ENCODE measurements at places on chromosomes 1 and 21.

DNA sequence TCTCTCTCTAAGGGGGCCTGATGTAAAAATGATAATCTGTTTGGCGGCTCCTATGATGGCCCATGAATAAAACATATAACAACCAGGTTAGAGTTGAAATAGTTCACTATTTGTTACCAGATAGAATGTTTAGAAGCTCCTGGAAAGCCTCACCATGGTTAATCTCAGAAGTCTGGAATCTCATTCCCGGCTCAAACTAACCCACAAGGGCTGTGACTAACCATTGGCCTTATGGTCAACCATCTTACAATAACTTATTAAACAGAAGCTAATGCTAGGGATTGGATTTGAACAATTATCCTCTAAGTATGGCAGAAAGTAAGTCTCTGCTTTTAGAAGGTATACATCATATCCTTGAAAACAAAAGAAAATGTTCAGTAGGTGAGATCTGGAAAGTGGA, 134.1 kb upstream of the ADGRL2 start:
- no peak for DNase-seq

GRCh38 chr1:226653311-226653921, 85.7 kb downstream of the ITPKB start:
- DNase-seq = no peak

DNA sequence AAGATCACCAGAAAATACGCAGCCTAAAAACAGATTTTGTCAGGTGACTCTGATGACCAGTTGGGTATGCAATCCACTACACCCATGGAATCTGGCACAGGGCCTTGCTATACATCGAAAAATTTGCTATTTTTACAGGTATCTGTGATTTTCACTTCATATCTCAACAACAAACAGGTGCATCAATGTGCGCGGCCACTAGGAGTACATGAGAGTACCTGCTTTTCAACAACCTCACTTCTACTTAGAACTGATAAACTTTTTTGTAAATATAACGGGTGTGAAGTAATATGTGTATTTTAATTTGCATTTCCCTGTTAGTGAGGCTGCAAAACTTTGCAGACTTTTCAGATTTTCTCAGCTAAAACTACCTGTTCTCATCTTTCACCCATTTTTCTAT, 80.8 kb downstream of the SLC45A1 start:
- DNase-seq = no peak

GRCh38 chr1:19038732-19039131, 82.3 kb upstream of the IFFO2 start:
- no peak for DNase-seq

- no peak for DNase-seq
Observed at GRCh38 chr1:202750761-202751160, 40.5 kb upstream of the SYT2 start.

DNA sequence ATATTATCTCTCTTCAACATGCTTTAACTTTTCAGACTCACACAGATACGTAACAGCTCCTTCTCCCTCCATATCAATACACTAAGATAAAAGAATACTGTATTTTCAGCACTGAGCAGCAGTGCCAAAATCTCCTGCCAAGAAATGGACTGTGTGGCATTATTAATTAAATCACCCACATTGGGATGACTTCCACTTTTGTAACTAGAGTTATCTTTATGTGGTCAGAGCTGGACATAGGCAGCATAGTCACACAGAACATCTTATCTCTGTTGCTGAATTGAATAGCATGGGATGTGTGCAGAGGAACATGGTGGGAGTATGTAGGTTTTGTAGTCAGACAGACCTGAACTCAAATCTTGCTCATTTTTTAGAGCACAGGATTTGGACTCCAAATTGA, 41.4 kb upstream of the CACYBP start:
- no peak for DNase-seq

GRCh38 chr1:57142169-57142568, 176.4 kb upstream of the C8B start:
- no peak for DNase-seq

DNA sequence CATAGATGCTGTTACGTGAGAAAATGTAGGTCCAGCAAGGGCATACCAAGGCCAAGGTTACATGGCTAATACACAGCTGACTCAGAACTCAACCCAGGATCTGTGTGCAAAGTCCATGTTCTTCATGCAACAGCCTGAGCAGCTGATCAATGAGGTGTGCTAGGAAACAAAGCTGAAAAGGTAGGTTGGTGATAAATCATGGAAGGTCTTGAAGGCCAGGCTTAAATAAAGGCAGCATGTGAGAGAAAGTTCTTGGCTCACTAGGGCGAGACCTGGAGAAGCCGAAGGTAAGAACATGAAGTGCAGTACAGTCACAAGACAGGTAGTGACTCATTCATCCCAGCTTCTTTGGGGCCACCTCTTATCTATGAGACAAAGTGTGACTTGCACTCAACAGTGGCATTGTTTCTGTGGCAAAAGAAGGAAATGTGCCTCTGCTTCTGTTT, 33.4 kb downstream of the TLR5 start:
- DNase-seq = no peak

DNA sequence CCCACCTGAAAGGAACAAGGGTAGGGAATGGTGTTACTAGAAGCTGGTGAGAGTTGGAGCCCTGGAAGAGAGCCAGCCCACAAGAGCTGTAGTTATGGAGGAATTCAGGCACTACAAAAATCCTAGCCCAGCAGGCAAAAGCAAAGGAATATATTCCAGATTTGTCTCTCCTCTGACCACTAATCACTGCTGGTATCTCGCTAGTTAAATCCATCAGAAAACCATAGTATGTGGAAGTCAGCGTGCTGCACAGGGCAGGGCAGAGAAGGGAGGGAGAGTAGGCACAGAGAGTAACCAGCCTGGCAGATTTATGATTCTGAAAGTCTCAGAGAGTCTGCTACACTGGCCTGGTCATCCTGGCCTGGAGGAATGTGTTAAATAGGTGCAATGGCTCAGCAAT, 88.6 kb downstream of the SELENOF start:
- DNase-seq = no peak

DNA sequence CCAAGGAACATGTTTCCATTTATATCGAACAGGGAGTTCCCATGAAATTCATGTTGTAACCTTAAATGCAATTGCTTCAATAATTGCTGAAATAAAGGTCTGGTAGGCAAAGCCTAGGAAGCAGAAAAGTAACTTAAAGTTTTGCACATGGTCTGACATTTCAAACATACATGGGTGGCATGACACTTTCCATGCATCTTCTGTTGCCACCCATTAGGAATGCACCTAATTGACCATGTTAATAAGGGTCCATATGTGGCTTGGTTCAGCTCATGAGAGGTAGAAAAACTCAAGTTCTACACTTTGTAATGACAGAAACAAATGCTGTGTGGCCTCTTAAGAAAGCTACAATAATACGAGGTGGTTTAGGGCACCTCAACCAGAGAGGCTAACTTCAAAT, 72.0 kb upstream of the GORAB start:
- DNase-seq = no peak

GRCh38 chr1:86247597-86248279, 91.2 kb upstream of the COL24A1 start:
- no peak for DNase-seq

- DNase-seq = no peak
Observed at GRCh38 chr1:28537457-28538199, 15.3 kb upstream of the TRNAU1AP start.

- DNase-seq = no peak
Observed at GRCh38 chr1:110523011-110523410, 4.0 kb upstream of the KCNA10 start.

GRCh38 chr1:17068789-17069188, 15.0 kb upstream of the SDHB start:
- no peak for DNase-seq

DNA sequence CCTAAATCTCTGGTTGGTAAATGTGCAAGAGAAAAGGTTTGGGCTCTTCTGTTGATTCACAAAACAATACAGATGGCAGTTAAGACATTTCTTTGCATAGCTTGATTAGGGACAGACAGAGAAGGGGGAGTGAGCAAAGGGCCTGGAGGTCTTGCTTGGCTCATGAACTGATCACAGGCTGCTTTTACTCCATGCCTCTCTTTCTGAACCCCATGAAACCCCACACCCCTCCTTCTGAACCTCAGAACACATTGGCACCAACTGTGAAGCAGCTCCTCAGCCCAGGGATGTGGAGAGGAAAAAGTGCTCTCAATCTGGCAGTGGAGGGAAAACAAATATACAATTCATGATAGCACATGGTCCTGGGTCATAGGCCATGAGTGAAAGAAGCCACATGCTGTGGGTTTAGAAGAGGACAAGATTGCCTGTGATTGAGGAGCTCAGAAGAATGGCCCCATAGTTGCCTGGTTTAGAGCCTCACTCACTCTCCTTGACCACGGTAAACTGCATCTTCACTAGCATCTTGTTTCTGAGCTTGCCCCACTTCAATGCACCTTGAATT, 111.6 kb upstream of the GADD45A start:
- DNase-seq = no peak

GRCh38 chr1:63547621-63548294, 24.4 kb downstream of the EFCAB7 start:
- DNase-seq = no peak

- no peak for DNase-seq
Observed at GRCh38 chr1:214316593-214316992, 35.6 kb downstream of the SMYD2 start.

DNA sequence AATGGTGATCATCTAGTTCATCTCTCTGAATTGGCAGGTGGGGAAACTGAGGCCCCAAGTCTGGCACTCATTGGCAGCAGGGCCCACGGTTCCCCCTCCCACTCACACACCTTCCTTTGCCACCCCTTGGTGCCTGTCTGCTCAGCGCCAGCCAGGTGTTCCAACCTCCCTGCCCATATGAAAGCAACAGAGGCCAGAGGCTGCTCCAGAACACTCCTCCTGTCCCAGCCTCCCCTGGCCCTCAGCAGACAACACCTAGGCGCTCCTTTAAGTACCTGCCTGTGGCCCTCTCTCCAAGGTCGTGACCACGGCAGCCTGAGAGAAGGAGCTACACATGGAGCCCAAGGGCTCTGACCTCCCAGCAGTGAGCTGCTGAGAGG, 362.3 kb upstream of the VAMP3 start:
- no peak for DNase-seq

DNA sequence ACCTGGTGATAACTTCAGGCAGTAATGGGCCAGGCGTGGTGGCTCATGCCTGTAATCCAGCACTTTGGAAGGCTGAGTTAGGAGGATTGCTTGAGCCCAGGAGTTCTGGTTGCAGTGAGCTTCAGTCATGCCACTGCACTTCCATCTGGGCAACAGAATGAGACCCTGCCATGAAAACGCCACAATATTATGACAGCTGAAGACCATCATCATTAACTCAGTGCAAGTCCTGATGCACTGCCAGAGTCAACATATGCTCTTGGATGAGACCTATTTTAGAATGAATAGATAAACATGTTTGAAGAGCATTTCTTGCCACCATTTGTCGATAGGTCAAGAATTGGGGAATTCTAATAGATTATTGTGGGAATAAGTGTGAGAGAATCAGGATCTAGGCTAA, 26.4 kb downstream of the HENMT1 start:
- DNase-seq = no peak

GRCh38 chr1:180534214-180534613, 24.6 kb upstream of the OVAAL start:
- no peak for DNase-seq

DNA sequence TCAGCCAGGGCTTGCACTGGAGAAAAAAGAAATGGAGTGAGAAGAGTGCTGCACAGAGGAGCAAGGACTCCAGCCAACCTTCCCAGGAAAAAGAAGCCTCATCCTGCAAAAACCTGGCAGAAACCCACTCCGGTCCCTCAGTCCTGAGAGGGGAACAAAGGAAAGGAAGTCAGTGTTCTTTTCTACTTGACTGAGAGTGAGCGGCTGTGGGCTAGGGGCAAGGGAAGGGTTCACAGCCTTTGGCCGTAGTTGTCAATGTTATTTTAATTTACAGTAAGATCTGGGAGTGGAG, 8.9 kb upstream of the GOLT1A start:
- no peak for DNase-seq

GRCh38 chr1:104196136-104196535, 446.4 kb downstream of the AMY1C start:
- no peak for DNase-seq

GRCh38 chr21:26943921-26944320, 23.0 kb downstream of the ADAMTS5 start:
- no peak for DNase-seq

DNA sequence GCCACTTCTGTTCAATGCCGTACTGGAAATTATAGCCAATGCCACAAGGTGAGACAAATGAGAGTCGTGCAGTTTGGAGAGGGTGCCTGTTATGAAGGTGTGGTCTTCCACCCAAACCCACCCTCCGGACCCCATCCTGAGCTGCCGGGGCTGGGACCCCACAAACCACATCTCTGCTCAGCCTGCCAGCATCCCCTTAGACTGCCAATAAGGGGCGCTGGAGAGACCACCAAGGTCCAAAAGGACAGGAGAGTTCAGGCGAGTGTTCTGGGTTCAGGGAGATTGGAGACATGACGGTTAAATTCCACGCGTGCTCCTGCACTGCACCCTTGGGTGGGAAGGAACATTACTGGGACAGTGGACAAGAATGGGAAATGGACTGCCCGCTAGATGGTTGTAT, 48.7 kb upstream of the COL18A1 start:
- DNase-seq = no peak

- DNase-seq = no peak
Observed at GRCh38 chr1:12229386-12229834, 420 bp upstream of the VPS13D start.

DNA sequence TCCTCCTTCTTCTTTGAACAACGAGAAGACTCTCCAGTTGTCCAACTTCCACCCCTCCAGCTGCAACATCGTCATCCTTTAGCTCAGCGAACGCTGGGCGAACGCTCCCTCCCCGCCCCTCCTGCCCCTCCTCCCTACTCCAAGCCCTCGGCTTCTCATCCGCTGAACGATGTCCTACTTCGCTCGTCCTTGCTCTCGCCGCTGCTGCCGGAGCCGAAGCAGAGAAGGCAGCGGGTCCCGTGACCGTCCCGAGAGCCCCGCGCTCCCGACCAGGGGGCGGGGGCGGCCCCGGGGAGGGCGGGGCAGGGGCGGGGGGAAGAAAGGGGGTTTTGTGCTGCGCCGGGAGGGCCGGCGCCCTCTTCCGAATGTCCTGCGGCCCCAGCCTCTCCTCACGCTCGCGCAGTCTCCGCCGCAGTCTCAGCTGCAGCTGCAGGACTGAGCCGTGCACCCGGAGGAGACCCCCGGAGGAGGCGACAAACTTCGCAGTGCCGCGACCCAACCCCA, at the start of gene BCAN:
BCAN (plus strand) TSS at position 357 of the 504 bp plus-strand sequence. CDS start 3,938 bp downstream, outside the sequence.
- no peak for DNase-seq

GRCh38 chr1:190312763-190313162, 164.9 kb downstream of the BRINP3 start:
- no peak for DNase-seq

All from stimulated activated CD8-positive, alpha-beta memory T cell treated with anti-CD3 and anti-CD28 coated beads, Interleukin-15, amount 100 ng/mL, for 48 hours (primary cell).